ENCODE measurements at places on chromosomes 6 and 20. TPM values are rescaled to one million over a fixed set of nuclear protein-coding genes. Genes with fewer than 3 reads are reported as not detected.

Gene DPM1
- total RNA-seq: 247 TPM

DNA sequence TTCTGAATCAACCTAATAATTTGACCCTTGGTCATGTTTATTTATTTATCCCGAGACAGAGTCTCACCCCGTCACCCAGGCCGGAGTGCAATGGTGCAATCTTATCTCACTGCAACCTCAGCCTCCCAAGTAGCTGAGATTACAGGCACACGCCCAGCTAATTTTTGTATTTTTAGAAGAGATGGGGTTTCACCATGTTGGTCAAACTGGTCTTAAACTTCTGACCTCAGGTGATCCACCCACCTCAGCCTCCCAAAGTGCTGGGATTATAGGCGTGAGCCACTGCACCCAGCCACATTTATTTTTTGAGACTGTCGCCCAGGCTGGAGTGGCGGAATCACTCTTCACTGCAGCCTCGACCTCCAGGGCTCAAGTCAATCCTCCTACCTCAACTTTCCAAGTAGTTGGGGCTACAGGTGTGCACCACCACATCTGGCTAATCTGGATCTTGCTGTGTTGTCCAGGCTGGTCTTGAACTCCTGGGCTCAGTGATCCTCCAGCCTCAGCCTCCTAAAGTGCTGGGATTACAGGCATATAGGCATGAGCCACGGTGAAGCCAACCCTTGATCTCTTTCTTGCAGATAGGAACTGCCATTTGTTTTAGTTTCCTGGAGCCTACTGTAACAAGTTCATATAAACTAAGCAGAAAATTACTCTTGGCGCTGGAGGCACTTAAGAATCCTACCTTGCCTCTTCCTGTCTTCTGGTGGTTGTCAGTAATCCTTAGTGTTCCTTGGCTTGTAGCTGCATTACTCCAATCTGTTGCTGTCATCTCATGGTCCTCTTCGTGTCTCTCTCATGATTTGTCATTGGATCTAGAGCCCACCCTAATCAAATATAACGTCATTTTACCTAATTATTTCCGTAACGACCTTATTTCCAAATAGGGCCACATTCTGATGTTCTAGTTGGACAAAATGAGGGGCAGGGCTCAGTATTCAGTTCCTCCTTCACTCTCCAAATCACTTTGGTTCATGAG lies 2.3 kb downstream of the RPS18 start:
- no peak for DNase-seq

Gene CALHM4
- not detected for total RNA-seq

Gene CRYBG1
- total RNA-seq: 45.2 TPM

DNA sequence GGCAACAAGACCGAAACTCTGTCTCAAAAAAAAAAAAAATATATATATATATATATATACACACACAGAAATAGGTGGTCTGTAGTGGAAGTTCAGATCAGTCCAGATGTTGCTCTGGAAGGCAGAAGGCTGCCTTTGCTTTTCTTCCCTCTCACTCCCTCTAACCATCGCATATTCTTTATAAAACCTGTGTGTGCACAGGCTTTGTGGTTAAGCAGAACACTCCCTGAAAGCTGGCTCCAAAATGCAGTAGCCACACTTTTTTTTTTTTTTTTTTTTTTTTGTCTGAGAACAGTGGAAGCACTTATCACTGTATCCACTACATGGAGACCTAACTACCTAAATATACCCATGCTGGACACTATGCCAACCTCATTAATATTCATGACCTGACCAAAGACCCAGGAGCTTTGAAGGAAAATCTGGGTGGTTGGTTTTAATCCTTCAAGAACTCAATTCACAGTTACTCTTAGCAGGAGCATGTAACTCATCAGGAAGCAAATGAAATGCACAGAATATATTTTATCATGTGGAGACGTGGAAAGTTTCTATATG lies 20.0 kb upstream of the GFOD1 start:
- no peak for DNase-seq

- no peak for DNase-seq
These were observed 6.9 kb upstream of the ZSCAN16 start for GRCh38 chr6:28117386-28118050.

- no peak for DNase-seq
These were observed 3.2 kb downstream of the RBM38 start for GRCh38 chr20:57394121-57395082.
